ENCODE measurements at places on chromosomes 7 and 10.

DNA sequence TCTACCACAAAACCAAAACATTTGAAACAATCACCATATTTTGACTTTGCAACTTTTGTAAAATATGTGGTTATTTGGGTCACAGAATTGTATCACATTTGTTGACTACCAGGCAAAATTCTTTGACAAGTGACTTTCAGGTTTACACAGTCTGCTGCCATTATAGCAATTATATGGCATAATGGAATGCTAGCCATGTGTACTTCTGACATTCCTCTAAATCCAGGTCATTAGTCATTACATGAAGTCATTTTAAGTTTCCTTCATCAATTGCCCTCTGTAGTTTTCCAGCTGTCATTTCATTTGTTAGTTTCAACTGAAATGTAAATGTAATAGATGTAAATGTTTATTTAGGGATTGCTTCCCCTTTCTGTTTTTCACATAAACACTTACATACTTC is 137.5 kb downstream of the IMMP2L start:
- no peak for DNase-seq

DNA sequence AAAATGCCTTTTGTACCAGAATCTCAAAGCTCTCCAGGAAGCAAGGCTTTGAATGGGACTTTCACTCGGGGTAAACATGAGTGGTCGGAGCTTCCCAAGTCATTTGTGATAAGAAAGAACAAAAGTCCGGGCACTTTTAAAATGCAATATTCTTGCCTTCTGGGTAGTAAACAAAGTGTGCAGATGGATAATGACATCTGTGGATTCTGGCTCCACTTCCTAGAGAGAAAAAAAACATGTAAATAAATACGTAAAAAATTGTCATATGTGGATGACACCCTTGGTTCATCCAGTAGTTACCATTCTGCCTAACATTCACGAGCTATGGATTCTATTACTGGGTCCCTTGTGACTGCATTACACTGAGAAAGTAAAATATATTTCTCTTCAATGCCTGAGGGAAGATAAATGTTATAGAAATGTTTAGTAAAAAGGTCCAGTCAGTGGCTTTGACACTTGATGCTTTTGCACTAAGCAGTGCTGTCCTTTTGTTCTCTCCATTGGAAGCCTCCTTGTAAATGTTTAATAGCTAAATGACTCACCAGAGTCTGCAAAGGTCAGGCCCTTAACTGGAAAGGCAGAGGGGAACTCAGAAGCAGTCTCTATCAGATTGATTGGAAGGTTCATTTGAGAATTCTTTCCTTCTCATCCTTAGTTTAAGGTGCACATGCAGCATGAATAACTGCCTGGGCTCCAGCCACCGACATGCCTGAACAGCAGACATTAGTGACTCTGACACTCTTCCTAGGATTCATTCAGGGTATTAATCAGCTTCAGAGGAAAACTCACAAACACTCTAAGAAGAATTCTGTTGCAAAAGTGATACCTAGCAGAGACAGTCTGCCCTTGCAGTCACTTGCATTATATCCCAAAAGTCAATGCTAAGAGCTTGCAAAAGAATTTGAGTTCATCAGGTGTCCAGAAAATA is 11.7 kb upstream of the EDRF1 start:
- DNase-seq, result no peak

DNA sequence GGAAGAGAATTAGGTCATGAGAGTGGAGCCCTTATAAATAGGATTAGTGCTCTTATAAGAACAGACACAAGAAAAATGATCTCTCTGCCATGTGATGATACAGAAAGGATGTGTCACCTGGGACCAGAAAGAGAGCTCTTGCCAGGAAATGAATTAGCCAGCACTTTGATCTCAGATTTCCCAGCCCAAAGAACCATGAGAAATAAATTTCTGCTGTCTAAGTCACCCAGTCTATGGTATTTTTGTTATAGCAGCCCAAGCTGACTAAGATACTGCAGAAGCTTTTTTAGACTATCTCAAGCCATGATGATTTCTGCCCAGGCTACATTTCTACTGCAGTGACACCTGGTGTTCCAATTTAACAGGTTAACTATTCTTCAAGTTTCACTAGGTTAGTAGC is 84.8 kb downstream of the RSU1 start:
- DNase-seq, result no peak

DNA sequence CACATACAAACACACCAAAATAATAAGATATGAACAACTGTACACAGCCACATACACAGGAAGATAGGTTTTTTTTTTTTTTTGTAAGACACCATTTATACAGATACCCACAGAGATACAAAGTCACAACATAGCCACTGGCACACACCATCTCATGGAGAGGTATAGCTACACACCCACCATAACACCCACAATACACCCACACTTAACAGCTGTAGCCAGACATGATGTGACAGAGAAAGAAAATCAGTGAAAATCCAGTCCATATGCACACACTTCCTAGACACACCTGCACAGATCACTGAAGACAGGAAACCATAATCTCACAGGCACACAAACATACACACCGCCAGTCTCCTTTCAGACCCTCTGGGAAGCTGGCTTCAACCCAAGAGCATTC is 62.4 kb upstream of the PAX2 start:
- no peak for DNase-seq

DNA sequence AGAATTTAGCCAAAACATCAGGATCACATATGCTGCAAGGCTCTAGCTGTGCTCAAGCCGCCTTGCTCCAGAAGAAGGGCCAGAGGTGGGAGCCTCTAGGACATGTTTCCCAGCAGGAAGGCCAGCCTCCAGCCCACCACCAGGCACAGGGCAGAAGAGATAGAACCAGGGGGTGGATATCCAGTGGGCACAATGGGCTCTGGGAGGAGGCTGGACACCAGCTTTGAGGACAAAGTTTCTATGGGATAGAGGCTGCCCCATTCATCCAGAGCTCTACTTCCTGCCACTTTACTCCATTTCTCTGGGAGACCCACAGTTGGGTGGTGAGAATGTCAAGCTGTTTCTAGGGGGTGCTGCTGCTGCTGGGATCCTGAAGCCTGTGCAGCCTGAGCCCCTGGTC is 77.1 kb downstream of the ARHGAP22 start:
- DNase-seq, result no peak

- DNase-seq, result no peak
These were observed 32.1 kb upstream of the ENO4 start for GRCh38 chr10:116817178-116817577.

- no peak for DNase-seq
These were observed 3.6 kb upstream of the RUNDC3B start for GRCh38 chr7:87624628-87625027.

DNA sequence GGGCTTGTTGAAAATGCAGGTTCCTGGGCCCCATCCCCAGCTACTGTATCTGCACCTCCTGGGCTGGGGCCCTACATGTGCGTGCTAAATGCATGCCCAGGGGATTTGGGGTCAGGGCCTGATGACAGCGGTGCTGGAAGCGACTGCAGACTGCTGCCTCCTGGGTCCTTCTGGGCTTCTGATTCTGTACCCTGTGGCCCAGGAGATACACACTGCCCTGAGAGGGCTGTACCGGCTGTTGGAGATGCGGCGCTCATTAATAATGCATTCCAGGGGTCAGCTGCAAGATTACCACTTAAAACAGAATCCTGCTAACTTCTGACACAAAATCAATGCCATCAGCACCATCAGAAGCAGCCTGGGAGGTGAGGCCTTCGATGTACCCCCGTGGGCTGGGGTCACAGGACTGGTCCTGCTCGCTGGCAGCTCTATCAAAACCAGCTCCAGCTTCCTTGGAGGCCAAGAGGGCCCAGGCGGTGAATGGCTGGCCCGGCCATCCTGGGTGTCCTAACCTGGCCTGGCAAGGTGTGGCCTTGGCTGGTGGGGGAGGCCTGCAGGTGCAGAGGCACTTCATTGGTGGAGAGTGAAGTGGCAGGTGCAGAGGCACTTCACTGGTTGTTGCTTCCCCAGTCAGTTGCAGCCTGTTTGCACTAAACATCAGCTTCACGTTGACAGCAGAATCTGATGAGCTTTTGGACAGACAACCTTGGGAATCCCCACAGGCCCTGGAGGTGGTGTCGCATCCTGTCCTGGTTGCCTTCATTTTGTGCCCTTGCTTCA is 79.2 kb downstream of the GLRX3 start:
- no peak for DNase-seq

GRCh38 chr10:86263907-86264306 is 102.7 kb downstream of the GRID1 start:
- DNase-seq, result no peak

DNA sequence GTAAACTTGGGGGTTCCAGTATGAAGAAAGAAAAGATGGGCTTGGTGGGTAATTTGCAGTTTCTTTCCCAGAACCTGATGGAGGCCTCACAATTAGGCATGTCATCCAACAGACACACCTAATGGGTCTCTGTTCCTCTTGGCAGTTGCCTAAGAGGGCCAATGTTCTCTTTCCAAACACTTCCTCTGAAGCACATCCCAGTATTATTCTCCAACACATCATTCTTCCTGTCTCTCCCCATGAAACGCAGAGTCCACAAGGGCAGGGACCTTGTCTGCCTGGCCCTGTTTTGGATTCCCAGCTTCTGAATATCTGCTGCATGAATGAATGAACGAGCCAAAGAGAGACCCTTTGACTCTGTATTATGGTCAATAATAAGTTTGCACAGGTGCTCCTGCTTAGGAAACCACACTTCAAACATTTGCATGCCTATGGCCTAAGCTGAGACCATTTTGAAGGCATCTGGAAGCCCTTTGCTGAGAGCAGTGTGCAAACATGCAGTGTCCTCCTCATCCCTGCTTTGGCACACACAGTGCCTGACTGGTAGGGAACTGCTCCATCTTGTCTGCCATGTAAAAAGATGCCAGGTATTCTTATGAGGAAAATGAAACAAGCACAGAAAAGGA is 100.9 kb upstream of the CHST15 start:
- DNase-seq, result no peak

GRCh38 chr7:29879609-29880008 is 73.3 kb downstream of the WIPF3 start:
- DNase-seq, result no peak

DNA sequence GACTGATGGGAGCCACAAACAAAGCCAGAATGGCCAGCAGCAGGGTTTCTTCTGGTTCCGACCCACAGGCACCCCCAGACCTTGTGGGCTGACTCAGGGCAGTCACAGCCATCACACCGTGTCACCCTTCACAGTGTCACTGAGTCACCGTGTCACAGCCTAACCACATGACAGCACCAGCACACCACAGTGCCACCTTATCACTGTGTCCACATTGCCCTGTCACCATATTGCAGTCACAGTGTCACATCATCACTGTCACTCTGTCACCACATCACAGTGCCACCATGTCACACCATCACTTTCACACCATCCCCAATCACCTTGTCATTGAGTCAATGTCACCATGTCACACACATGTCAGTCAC is 77.0 kb downstream of the OAT start:
- peak; percentile 51 for DNase-seq

DNA sequence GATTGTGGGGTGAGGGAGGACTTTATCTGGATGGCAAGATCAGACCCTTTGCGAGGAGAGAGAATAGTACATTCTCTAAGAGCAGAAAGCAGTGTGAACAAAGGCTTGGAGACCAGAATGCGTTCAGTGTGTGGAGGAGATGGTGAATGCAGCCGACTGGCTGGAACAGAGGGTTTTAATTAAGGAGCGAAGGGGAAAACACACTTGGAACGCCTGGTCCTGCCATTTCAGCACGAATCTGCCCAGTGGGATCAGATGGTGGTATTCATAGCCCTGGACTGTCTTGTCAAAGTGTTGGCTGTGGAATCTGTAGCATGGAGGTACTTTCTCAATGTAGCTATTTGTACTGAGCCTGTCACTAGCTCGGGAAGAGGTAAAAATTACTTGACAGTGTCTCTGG is 260.9 kb downstream of the SLC25A13 start:
- DNase-seq, result no peak

DNA sequence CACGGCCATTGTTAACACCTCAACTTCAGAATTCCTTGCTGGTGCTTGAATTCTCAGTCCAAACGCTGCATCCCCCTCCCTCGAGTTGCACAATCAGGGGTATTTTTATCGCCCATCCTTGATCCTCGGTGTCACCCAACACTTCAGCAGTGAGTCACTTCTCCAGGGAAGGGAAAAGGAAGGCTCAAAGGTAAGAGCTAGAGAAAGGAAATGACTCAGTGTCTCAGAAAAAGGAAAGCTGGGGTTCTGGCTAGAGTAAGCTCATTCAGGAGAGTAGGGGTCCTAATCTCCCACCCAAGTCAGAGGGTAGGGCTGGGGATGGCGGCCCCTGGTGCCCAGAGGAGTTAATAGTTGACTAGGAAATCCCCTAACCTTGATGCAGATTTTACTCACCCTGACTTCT is 39.8 kb upstream of the TRIM8 start:
- DNase-seq, result no peak

- peak; percentile 5 for DNase-seq
These were observed at the start of gene FAM237B for GRCh38 chr7:90320801-90321494. Gene FAM237B, minus strand, starts transcription at chr7:90321304. Its CDS starts 1,556 bp downstream, at chr7:90319748.

DNA sequence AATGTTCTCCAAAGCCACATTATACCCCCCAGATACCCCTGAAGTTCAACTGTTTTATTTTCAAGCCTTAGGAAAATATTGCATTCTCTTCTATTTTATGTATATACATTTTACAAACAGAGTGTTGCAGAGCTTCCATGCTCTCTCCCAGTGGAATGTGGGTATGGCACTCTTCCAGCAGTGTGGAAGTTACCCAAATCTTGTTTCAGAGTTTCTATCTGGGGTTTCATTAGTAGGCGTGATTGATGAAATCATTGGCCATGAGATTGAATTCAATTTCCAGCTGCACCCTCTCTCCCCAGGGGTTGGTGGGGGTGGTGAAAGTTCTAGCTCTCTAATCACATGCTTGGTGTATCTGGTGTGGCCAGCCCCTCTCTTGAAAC is 350.4 kb downstream of the RPS24 start:
- no peak for DNase-seq

DNA sequence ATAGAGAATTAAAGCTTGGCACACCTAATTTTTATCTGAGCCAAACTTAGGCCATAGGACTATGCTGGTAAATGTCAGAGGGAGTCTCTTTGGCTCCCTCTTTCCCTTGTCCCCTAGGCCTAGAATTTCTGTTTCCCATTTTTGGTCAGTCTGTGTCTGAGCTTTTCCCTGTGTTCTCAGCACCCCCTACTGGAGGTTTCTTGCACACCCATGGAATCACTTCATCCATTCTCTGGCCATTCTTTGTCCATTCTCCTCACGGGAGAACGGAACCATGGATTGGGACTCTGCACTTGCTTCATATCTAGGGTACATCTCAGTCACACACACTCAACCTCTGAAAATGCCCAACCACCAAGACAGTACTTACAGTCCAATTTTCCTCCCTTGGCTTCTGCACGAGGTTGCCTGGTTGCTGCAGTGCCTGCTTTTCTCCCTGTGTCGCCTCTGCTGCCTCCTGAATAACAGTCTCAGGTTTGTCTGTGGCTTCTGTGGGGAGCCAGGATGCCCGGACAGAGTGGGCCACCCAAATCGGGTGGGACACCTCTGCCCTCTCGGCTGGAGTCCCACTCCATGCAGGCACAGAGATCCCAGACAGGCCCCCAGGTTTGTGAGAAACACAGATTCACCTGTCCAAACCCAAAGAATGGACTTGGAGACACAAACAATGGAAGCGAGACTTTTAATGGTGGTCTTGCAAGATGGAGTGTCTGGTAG is 35.1 kb upstream of the DNAH11 start:
- DNase-seq, result peak; percentile 41

DNA sequence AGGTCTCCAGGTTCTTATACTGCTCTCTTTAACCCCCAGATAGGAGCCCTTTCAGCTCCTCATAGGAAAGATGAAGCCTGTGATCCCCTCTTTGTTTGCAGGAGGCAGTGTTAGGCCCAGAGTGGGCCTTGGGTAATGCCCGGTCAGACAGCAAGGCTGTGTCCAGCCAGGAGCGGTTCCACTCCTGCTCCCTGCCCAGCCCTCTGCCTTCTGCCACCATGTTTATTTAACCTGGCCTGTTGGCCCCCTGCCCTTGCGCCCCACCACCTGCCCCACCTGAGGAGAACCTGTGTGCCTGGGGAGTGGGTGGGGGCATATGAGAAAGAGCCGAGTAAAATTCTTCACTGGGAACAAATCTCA is 24.3 kb downstream of the CDH23 start:
- no peak for DNase-seq
